ENCODE measurements at places on chromosomes 11 and 22.

DNA sequence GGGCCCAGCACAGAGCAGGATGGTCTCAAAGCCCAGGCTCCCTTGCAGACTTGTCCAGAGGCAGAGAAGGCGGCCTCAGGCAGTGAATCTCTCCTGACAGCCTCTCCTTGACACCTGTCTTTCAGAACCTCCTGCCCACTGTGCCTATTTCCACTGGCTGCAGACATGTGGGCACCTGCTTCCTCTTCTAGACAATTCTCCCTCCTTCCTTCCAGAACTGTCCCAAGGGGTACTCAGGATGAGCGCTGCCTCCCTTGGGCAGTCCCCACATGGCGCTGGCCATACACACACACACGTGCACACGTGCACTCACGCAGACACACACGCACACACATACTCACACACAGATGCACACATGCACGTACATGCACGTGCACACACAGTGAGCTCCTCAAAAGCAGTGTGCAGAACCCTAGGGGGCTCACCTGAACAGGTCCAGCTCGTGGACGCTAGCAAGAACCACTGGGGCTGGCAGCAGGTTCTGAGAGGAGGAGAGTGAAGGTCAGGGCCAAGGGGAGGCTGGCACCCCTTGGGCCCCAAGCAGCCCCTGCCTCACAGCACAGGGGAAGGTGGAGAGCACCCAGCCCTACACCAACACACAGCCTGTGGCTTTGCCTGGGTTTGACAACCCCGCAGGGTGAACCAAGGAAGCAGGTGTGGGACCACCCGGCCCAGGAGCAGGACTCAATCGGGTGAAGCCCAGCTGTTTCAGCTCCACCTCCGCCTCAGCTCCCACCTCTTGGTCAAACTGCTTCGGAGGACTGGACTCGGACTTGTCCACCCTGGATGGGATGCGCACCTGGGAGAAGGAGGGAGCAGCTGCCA is 8.1 kb upstream of the PLXNB2 start:
- no peak for DNase-seq

DNA sequence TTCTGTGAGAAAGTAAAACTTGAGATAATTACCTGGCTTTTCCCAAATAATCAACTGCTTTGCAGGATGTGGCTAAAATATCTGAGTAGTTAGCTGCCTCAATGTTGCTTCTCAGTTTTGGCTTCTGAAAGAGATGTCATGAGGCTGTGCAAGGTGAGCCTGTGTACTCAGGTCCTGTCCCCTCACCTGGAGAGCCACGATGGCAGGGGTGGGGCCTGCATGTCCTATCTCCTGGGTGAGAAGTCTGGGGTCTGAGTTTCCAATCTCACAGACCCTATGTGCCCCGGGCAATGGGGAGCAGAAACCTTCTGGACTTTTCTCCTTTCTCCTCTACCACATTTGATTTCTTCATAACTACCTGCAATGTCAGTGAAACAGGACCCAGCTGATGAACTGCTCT is 338.6 kb upstream of the B3GAT1 start:
- DNase-seq: no peak

GRCh38 chr11:61908730-61909316 is 8.5 kb downstream of the RAB3IL1 start:
- DNase-seq: no peak

DNA sequence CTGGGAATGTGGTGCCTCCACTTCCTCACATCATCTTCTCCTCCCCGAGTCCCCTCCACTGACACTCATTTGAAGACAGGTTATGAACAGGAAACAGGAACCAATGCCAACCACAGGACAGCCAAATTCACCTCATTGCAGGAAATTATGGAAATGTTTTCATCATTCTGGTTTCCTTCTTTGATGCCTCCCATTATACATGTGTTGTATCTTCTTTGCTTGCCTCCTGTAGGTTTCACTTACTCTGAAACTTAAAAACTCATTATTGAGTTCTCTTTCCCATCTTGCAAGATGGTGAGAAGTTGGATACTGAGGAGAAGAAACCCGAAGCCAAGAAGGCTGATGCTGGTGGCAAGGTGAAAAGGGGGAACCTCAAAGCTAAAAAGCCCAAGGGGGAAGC is 108.5 kb downstream of the PHF21B start:
- DNase-seq: peak; percentile 5

DNA sequence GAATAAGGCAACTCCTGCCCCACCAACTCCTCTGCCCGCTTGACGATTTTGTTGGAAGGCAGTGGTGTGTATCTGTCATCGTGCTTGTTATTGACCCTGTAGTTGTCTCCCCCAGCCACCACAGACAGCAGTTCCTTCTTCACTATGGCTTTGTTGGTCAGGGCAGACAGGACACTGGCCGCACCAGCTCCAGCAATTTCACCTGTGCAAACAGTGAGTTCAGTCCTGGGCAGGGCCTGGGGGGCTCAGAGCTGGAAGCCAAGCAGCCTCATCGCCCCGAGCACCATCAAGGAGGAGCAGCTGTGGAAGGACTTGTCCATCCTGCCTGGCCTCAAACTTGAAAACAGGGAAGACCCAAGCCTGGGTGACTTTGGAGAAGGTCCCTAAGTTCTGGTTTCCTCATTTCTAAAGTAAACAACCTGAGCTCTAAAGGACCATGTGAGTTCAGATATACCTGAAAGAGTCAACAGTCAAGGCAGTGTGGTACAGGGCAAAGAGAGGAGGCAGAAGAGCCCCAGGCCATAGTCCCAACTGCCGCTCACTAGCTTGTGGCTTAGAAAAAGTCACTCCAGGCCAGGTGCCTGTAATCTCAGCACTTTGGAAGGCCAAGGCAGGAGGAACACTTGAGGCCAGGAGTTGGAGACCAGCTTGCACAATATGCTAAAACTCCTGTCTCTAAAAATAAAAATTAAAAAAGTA is 4.6 kb downstream of the PLAAT2 start:
- no peak for DNase-seq

GRCh38 chr11:58730507-58731089 is 1.1 kb downstream of the GLYAT start:
- no peak for DNase-seq

- no peak for DNase-seq
These were observed 51.9 kb downstream of the TPCN2 start for GRCh38 chr11:69100454-69101114.

DNA sequence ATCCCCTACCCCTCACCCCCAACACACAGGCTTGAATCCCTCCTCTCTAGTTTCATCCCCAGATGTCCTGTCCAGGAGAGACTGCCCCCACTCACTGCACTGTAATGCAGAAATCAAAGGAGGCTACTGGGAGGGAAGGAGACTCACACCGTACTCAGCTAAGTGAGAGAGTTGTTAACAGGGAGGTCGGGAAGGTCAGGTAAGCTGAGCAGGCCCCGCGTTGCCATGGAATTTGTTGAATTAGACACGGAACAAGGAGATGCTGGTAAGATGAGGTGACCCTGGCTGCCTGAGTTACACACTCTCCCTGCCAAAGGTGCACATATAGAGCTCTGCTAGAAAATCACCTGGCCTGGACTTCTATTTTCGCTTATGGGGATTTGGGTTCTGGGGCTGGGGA is 197.9 kb downstream of the NXPE2 start:
- no peak for DNase-seq

DNA sequence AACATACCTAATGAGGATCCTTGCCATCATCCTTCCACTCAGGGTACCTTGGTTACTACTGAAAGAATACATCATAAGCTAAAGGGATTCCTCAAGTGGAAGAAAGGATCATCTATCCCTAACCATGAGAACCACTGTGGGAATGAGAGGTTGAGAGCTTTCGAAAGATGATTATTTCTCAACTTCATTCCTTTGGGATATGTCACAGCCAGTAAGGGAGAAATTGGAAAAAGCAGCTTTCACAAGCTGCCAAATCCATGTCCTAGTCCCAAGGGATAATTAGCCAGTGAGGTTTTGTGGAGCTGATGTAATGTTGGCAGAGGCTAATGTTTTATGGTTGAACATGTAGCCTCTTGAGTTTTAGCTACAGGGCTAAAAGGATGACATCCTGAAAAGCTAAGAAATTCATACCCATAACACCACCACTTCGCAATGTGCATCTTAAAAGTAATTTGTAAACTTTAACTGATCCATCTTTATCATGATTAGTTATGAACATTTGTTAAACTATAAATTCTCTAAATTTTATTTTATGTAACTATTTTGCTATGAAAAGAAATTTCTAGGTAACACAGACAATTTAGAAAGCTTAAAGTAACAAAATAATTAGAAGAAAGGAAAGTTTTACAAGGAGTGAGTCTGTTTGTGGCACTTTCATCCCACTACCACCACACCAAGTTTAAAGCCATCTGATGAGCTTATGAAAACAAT is 123.9 kb downstream of the MRTFA start:
- DNase-seq: peak; percentile 79

DNA sequence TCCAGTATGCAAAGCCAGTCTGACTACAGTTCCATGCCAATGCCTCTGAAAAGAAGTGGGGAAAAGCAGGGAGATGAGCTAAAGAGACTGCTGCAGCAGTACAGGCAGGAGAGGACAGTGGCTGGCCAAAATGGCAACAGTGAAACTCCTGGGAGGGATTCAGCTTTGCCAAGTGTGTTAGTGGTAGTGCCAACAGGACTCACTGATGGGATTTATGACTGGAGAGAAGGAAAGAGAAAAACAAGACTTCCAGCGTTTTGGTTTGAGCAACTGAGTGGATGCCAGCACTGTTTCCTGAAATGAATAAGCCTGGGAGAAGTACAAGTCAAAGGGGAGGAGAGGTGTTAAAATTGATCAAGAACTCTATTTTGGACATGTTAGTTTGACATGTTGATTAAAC is 80.9 kb downstream of the PLEKHA7 start:
- DNase-seq: no peak

DNA sequence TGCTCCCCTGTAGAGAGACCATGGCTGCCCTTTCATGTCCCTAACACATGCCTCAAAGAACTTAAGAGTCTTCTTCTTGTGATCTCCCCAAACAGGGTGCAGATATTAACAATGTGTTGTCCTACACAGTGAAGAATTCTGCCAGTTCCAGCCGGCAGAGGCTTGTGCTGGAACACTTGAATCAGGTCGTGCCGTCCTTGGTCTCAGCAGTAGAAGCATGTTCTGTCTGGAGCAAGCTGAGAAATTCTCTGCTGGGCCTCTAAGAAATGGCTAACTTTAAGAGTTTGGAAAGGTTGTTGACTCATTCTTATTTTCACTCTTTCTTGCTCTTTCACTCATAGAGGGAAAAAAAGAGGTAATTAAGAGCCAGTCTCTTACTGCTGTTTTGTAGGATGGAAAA is 71.1 kb upstream of the SLC25A18 start:
- DNase-seq: no peak

- no peak for DNase-seq
These were observed 165.2 kb downstream of the IGLL1 start for GRCh38 chr22:23414727-23415489.

- no peak for DNase-seq
These were observed 11.4 kb upstream of the KCNQ1OT1 start for GRCh38 chr11:2711161-2711560.

GRCh38 chr22:35688913-35689675 is 28.6 kb upstream of the APOL5 start:
- no peak for DNase-seq

- no peak for DNase-seq
These were observed 130.1 kb upstream of the ZC3H12C start for GRCh38 chr11:109963101-109963500.

DNA sequence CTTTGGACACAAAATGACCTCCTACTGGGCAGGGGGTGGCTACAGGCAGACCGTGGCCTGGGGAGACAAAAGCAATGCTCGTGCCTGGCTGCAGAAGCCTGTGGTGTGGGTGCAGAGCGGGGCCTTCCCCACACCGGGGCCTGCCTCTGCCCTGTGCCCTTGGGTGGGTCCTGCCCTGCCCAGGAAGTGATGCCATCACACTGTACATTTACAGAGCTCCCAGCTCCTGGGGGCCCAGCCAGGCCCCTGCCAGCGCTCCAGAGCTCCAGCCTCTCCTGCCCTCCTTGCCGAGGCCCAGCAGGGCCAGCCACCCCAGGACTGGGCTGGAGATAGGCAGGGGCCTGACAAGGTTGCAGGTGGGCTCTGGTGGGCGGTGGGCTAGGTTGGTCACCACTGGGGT is 40.1 kb downstream of the MUC5B start:
- no peak for DNase-seq

GRCh38 chr11:61482513-61482912 is 26.0 kb upstream of the LRRC10B start:
- peak; percentile 16 for DNase-seq

- DNase-seq: no peak
These were observed 17.6 kb upstream of the PRSS23 start for GRCh38 chr11:86782742-86783141.

DNA sequence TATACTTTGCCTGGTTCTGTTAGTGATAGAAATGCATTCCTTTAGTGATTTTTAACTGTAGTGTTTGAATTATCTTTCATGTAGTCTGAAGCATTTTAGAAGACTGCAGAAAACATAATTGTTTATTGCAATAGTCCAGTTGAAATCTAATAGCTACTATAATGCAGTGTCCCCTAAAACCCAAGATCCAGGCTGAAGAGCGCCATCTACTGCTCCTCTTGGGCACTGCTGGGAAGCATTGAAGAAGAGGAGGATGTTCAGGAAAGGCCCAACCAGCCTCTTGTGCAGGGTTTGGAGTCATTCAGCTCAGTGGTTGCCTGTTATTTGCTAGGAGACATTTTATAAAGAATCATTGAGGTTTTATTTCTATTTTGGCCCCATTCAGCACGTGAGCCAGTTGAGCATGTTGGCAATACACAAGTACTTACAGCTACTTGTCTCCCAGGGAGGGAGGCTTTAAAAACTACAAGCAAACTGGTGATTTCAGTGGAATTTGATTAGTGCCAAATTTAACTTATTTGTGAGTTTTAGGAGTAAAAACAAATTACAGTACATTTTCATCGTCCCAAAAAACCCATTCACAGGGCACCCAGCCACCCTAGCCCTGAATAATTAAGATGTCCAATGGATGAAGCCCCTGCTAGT is 74.9 kb upstream of the HORMAD2 start:
- DNase-seq: peak; percentile 68

DNA sequence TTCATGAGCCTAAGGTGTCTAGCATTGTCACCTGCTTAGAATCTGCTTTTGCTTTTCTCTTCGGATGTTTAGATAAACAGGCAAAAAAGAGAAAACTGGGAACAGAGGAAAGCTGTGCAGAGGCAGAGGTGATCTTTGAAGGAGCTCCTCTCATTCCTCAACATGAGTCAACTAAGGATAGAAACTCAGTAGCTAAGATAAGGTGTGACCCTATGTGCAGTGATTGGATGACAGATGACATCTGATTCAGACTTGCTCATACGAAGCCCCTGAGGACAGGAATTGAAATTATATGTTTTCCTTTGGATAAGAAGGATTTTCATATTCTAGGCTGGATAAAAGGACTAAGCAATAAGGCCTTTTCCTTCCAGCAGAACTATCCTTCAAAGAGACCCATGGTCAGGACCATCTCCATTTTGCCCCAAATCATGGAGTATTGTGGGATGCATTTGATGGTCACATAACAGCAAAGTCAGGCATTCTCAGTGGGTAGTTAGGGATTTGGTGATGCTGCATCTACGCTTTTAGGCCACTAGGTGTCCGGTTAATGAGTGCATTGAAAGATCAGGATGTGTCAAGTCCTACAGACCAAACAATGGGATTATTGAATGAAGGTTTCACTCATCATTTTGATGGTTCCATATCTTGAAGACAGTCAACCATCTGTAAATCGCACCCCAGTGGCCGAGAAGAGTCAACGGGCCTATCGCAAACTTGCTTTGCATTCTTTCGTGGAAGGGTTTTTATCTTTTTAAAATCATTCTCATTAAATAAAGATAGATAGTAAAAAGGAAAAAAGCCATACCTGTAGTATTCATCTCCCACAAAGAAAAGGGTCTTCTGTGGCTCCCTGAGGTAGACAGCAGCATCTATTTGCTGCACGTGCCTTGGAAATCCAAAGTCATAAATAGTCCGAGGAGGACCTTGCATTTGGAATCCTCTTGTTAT is 32.2 kb downstream of the MMP20 start:
- peak; percentile 45 for DNase-seq
